GM23248 (cell line): ENCODE measurements at places on chromosomes 2 and 18.
A peak's percentile ranks its signal among the peaks of the same experiment; 100 is the strongest.

DNA sequence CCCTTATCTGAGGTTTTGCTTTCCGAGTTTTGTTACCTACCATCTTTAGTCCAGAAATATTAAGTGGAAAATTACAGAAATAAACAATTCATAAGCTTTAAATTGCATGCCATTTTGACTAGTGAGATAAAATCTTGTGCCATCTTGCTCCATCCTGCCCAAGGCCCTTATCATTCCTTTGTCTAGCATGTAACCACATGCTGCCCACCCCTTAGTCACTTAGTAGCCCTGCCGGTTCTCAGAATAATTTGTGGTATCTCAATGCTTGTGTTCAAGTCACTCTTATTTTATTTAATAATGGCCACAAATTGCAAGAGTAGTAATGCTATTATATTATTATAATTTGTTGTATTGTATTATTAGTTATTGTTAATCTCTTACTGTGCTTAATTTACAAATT is 36.8 kb upstream of the VPS54 start:
- no peak for DNase-seq

DNA sequence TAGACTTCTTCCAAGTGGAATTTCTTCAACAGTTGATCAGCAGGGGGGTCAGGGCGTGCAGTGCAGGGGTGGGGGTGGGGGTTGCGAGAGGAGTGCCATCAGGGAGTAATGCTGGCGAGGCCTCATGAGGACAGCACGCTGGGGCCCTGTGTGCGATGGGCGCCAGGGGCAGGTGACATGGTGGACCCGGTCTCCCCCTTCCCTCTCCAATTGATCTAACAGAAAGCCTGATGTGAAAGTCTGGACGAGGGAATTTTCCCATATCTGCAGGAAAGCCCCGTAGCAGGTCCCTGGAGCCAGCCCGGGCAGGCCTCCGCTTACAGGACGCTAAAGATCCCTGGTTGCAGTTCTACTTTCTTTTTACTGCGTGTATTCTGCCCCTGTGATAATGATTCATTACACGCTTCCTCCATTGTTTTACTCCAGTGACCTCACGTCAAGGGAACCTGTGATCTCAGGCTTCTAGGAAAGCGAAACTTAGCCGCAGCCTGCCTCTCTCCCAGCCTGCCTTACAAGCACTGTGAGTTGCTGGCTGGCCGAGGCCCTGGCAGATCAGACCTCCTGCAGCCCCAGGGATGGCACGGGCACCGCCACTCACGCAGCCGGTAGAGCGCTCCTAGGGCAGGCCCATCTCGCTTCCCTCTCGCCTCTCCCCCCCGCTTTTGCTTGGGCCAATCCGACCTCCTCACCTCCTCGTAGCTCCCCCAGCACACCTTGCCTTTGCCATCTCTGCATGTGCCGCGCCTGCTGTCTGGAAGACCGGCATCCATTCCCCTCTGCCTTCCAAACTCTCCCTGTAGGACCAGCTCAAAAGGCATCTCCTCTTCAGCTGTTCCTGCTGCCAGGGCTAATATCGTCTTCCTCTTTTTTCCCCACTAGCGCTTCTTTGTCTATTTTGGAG is 19.2 kb downstream of the NEURL3 start:
- peak; percentile 94 for DNase-seq

DNA sequence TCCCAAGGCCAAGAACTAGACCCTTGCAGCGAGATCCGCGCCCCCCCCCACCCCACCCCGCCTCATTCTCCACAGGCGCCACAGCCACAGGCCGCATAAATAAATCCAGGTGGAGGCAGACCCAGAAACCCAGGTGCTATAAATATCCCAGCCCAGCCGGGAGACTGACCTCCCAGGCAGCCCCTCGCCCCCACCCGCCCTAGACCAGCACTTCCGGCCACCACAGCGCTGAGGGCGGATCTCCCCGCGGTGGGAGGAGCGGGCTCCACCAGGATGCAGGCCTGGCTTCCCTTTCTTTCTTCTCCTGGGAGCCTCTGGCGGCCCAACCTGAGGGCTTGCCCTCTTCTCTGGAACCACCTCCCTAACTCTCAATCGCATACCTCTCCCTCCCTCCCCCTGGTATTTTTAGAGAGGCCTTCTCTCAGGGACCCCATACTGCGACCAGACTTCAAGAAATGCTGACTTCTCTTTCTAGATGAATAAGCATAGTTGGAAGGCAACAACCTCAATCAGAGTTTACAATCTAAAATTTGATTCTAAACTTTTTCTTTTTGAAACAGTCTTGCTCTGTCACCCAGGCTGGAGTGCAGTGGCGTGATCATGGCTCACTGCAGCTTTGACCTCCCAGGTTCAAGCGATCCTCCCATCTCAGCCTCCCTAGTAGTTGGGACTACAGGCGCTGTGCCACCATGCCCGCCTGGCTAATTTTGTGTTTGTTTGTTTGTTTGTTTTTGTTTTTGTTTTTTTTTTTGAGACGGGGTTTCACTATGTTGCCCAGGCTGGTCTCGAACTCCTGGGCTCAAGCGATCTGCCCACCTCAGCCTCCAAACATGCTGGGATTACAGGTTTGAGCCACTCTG is 55.0 kb downstream of the PKDCC start:
- DNase-seq = no peak

DNA sequence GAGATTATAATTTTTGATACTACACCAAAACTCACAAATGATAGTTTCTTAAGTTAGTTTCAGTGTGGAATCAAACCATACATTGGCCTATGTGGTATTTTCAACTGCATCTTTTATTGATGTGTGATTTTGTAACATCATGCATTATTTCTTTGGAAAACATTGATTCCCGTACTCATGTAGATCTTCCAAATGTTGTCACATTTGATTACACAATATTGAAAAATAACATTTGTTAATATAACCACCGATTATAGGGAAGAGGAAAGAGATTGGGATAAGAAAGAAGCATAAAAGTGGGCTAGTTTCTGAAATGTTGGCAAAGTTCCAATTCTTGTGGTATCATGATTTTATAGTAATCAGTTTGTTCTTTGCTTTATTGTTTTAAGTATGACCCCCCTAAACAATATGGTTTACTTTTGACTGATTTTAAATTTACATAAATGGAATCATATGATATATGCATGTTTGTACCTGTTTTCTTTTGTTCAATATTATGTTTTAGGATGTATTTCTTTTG is 117.2 kb upstream of the OTX1 start:
- DNase-seq = no peak

- DNase-seq = no peak
These were observed 151.3 kb upstream of the PELI1 start for GRCh38 chr2:64295326-64296139.

- peak; percentile 49 for DNase-seq
These were observed 244.7 kb downstream of the HRH4 start for GRCh38 chr18:24704946-24705630.

DNA sequence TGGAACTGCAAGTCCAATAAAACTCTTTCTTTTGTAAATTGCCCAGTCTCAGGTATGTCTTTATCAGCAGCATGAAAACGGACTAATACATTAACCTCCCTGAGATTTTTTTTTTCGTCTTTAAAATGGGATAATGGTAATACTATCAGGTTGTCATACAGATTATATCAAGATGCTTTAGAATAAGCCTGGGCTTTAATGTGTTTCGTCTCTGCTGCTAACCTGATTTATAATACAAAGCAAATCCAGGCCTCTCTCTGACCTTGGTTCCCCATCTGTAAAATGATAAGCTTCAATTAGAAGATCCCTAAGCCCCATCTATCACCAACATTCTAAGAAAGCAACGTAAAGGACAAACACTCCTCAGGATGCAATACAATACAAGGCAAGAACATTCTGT is 283.5 kb downstream of the LRATD1 start:
- no peak for DNase-seq

- DNase-seq = no peak
These were observed 256.7 kb downstream of the DCDC2C start for GRCh38 chr2:3960106-3960505.

DNA sequence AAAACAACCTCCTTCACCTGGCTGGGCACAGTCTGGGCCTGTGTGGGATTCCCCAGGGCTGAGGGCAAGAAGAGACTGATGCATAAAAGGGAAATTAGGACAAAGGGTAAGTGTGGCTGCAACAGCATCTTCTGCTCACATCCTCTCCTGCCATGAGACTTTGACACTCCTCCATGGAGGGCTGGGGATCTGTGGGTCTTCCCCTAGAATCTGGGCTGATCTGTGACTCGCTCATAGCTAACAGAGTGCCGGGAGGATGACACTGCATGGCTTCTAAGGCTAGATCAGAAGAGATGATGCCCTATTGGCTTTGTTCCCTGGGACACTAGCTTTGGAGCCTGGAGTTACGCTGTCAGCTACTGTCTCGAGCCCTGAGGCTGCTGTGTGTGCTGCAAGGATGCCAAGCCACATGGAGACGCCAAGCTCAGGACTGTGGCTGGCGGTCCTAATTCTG is 24.3 kb downstream of the MOCOS start:
- DNase-seq = peak; percentile 83

DNA sequence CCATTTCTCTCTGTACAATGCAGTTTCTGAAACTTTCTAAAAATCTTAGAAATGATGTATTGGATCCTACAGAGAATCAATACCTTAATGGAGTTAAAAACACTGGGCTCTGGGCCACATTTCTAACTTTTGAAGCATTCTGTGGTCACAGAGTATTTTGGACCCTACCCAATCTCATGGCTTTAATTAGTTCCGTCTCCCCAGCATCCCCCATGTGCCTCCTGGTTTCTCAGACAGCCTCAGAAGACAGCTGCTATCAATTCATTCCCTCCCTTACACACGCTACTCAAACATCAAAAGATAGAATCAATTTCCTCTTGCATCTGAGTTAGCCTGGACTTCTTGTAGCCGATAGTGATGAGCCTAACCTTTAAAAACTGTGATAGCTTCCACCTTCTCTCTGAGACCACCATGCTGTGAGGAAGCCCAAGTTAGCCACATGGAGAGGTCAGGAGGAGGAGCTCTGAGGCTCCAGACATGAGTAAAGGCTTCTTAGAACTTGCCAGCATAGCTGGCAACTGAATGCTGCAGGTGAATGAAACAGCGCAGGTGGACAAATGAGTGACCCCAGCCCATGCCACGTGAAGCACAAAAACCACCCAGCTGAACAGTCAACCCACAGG is 10.4 kb downstream of the ADCY3 start:
- peak; percentile 48 for DNase-seq

DNA sequence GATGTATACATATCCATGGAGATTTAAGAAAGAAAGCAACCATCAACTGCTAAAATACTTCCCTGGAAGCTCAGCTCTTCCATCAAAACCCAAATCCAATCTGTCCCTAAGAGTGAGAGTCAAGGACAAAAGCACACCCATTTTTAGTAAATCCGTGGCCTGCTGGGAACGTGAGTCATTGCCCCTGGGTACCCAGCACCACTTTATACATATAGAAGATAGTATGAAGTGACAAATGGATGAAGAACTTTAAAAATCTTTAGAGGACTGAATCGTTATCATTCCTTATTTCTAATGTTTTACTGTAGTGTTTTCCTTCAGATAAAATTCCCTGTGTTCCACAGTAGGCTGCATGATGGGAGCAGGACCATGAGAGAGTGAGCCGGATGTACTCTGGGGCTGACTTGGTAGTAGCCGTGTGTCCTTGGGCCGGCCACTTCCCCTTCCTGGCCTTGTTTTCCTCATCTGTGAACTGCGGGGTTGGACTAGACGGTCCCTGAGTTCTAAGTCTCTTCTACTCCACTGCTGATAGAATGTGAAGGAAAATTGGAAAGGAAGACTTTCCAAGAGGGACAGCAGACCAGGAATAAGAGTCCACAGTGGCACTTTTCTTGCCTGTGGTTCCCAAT is 28.5 kb upstream of the CEP68 start:
- no peak for DNase-seq

- DNase-seq = no peak
These were observed 299.0 kb downstream of the TRIB2 start for GRCh38 chr2:13015532-13016320.

DNA sequence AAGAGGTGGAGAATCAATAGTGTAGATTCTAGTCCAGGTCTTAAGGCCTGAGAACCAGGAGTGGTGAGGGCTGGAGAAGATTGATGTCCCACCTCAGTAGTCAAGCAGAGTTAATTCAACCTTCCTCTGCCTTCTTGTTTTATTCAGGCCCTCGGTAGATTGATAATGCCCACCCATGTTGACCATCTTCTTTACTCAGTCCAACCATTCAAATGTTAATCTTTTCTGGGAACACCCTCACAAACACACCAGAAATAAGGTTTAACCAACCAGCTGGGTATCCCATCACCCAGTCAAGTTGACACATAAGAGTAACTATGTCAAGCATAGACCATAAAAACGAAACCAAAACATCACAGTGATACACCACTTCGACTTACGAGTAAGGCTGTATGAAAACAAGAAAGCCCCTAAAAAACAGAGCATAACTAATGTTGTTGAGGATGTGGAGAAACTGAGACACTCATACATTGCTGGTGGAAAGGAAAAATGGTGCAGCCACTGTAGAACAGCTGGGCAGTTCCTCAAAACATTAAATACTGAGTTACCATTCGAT is 57.5 kb downstream of the SLC35F5 start:
- DNase-seq = no peak

DNA sequence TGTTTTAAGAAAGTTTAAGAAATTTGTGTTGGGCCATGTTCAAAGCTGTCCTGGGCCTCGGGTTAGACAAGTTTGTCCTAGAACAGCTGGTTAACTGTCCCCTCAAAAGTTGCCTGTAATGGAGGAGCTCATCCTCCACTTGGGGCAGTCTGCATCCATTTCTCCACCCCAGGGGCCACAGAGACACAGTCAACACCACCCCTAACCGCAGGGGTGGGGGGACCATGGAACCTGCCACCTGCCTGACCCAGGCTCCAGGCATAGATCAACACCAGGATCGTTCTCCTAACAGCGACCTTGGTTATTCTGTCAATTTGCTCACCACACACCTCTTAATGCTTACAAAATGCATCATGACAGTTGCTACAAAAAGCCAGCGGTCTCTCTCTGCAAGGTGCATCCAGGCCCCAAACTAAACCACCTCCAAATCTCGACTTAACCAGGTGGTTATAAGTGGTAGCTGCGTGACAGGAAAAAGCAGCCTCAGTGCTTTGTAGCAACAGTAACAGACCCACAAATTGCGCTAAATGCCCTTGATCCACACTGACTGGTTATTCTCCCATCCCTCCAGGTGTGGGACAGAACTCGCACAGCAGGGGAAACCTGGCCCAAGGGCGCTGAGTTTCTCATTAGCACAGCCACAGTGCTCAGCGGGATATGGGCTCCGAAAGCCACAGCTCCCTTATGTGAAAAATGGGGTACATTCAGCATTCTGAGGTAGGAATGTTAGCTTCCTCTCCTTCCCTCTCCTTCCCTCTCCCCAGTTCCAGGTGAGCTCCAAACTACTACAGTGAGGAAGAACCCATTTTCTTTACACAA is 48.0 kb downstream of the HDLBP start:
- DNase-seq = no peak

- peak; percentile 61 for DNase-seq
These were observed 6.0 kb upstream of the INPP5D start for GRCh38 chr2:233053928-233054784.

DNA sequence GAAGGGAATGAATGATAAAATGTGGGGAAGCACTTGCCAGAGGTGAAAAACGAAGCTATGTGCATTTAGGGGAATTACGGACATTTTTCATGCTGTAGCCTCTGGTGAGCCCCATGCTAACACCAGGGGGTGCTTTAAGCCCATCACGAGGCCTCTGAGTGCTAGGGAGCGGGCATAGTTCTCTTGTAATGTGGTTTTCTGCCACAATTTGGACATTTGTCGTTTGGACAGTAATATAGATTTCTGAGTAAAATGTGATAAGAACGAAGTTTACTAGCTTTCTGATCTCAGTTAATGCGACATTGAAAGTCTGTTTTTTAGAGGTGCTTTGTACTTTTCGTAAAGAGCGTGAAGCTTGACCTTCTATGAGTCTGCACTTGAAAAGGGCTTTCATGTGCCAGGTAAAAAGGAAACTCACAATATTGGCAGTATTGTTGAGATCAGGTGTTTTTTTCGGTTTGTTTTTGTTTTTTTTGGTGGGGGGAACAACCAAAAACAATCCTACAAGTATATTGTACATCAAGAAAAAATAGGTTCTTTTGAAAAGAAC is 50.6 kb downstream of the TRAF3IP1 start:
- DNase-seq = peak; percentile 90
